GM10248 (cell line): ENCODE measurements at places on chromosomes 7 and 10.
A peak's percentile ranks its signal among the peaks of the same experiment; 100 is the strongest.

DNA sequence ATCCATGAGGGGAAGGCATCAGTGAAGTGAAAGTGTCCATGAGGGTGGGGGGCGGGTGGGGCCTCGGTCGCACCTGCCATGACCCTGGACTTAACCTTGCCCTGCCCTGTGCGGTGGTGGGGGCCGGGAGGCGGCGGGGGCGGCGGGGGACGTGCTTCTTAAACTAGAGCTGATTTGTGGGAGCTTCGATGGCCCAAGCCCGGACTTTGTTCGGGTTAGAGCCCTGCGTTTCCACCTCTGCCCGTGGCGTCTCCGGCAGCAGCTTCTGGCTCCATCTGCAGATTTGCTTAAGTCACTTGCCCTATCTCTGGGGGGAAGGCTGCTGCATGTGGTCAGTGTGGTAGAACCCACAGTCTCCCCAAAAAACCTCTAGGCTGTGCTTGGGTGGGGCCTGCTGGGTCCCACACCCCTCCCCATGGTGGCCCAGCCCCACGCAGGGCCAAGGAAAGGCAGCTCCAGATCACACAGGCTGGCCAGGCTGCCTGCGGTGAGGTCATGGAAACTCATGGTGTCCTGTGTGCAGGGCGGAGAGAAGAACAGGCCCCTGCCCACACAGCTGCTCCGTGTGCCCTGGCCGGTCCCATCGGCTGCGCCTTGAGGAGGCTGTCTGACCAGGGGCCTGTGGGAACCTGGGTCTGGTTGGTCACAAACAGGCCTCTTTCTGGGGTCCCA is 93.2 kb downstream of the INPP5A start:
- no peak for DNase-seq

DNA sequence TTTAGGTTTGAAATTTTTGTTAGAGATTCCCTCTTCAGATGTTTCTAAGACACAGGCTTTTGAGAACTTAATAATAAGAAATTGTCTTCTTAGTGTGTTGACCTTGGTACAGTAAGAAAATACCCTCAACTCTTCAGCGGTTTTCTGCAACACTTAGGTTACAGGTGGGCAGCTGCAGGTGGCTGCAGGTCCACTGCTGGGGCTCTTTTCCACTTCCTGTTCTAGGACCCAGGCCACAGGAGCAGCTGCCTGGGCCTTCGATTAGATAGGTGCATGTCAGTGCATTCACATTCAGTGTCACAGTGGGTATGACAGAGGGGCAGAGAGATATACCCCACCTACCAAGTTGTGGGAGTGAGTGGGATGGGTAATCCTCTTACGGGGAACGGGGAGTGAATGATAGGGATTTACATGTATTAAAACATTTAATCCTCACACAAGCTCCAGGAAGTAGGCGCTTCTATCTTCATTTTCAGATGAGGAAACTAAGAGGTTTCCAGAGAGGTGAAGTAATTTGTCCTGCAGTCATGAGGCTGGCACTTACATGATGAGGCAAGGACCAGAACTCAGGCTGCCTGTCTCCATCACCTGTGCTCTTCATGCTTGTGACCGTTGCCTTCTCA is 20.2 kb upstream of the SUV39H2 start:
- DNase-seq, result no peak

- no peak for DNase-seq
These were observed 152.9 kb upstream of the INHBA start for GRCh38 chr7:41855798-41856197.

DNA sequence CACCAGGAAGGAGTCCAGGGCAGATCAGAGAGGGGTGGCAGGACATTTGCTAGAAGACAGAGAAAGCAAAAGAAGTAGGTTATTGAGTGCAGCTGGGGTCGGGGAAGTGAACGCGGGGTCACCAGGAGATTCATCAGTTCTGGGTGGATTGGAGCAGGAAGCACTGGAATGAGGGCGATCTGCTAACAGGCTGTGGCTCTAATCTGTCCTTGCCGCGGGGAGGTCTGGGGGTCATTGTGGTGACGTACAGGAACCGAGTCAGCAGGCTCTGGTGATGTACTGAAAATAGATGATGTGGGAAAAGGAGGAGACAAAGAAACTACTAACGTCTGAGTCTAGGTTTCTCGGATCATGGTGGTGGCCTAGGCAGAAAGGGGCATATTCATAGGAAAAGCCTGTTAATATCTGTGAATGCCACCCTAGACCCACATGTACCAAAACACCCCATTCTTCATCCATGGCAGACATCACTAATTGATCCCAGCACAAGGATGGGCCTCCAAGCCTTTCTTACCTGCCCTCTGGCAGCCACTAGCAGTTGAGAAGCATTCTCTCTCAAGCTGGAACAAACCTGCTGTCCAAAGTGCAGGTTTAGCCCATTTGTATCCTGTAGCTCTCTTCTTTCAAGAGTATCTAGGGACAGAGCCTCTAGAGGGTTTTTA is 134.5 kb downstream of the C10orf105 start:
- no peak for DNase-seq

GRCh38 chr10:102507521-102507920 is 3.7 kb downstream of the SUFU start:
- DNase-seq, result no peak

- DNase-seq, result peak; percentile 77
These were observed 36.1 kb downstream of the UBTD1 start for GRCh38 chr10:97534746-97535367.

DNA sequence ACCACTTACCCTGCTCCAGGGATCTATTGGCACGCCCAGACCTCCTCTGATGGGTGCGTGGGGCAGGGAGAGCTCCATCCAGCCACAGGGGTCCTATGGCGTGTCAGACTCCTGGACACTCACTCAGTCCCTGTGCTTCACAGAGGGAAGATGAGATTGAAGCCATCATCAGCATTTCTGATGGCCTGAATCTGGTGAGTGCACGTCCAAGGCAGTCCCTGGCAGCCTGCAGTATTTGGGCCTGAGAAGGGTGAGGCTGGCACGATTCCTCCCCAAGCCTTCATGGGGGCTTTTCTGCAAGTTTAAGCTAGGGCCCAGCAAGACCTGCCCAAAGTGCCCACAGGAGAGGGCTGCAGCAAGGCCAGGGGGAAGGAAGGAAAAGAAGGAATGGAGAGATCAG is 3.3 kb downstream of the CDHR1 start:
- DNase-seq, result no peak

GRCh38 chr7:10245406-10245805 is 728.3 kb upstream of the PHF14 start:
- DNase-seq, result no peak

DNA sequence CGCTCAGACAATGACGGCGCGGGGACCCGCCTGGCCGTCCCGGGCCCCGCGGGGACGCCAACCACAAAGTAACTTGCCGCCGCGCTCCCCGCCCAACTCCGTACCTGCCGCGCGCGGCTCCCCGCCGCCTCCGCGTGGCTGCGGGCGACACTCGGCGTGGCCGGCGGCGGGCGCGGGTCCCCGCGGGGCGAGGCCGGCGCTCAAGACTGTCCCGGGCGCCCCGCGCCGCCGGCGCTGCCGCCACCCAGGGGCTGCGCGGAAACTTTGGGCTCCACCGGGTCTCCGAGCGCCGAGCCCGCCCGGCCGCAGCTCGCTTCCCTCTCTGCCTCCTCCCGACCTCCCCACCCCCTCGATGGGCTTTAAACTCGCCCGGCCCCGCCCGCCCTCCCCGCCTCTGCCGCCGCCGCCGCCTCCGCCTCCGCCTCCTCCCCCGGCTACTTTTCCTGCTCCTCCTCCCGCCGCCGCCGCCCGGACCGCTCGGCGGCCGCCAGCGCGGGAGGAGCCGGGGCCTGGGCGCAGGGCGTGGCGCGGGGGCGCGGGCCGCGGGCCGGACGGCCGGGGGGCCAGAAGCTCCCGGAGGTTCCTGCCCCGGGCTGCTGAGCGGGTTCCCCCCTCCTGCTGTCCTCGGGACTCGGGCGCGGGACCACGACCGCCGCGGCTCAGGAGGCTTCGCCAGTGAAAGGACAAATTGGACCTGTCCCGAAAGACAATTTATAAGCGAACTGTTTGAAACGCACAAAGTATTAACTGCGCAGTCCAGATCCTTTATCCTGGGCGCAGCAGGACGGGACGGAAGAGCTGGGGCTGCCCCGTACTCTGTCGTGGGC is 10.6 kb upstream of the GRB10 start:
- DNase-seq, result no peak

DNA sequence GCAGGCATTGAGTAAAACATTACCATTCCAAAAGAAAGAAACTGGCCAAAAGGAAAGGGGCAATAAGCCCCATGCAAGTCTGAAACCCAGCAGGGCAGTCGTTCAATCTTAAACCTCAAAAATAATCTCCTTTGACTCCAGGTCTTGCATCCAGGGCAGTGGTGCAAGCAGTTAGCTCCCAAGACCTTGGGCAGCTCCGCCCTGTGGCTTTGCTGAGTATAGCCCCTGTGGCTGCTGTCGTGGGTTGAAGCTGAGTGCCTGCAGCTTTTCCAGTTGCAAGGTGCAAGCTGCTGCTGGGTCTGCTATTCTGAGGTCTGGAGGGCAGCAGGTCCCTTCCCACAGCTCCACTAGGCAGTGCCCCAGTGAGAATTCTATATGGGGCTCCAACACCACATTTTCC is 580.1 kb upstream of the AUTS2 start:
- DNase-seq, result no peak

DNA sequence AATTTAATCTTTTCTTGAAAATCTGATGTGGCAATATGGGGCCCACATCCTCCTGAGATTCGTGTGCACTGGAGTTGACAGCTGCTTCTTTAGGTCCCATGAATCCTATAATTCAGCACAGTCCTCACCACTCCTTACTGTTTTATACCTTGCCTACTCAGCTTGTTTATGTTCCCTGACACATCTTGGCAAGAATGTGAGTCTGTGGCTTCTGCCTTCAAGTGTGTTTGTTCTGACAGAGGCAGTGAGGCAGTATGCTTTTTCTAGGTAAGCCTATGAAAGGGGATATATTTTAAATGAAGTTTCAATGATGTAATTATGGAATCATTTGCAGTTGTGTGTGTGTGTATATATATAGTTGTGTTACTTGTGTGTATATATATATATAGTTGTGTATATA is 106.4 kb downstream of the AMPH start:
- DNase-seq, result no peak

GRCh38 chr7:21028186-21028585 is 241.5 kb upstream of the SP8 start:
- DNase-seq, result no peak

GRCh38 chr10:88831709-88832108 is 19.9 kb downstream of the ANKRD22 start:
- DNase-seq, result no peak

- no peak for DNase-seq
These were observed 26.5 kb downstream of the VPS50 start for GRCh38 chr7:93258661-93259060.

DNA sequence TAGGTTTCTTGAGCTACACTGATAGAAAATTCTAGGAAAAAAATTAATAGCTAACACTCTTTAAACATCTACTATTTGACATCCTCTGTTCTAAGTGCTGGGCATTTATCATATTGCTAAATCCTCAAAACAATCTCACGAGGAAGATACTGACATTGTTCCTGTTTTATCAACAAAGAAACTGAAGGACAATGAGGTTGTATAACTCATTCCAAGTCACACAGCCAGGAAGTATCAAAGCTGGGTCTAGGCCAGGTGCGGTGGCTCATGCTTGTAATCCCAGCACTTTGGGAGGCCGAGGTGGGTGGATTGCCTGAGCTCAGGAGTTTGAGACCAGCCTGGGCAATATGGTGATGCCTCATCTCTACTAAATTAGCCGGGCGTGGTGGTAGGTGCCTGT is 51.6 kb upstream of the IL6 start:
- DNase-seq, result no peak

DNA sequence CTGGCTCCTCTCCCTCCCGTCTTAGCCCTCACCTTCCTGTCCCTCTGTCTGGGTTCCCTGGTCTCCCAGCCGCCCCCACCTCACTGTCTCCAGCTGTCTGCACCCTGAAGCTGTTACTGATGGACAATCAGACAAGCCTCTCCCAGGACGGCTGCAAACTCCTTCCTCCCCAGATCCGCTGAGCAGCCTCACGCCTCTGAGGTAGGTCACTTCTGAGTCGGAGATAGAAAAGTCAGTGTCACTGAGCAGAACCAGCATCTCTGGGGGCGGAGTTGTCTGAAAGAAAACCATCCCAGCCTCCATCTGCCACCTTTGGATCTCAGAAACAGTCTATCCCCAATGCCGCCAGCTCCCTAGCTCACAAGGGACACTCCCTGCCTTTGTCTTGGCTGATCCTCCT is 27.4 kb downstream of the FAM241B start:
- no peak for DNase-seq

DNA sequence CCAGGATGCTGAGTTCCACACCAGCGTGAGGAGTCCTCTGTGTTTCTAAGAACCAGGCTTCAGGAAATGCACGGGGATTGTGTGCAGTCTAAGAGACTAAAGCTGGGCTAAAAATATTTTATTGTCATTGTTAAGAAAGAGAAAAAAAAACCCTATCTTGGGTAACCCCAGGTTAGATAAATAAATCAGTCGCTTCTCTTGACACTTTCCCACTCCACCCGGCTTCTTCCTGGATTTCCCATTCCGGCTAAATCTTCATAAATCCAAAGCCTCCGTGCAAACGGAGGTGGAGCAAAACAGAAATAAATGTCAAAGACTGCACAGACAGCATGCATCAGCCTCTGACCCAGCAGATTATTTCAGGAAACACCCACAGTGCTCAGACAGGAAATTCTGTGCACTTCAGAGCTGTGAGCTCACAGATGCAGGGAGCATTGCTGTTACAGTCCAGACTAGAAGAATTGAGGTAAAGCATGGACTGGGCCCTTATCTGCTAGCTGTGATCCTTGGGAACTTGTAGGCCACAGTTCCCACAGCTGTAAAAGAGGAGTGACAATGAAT is 44.8 kb upstream of the GRID1 start:
- DNase-seq, result peak; percentile 48

DNA sequence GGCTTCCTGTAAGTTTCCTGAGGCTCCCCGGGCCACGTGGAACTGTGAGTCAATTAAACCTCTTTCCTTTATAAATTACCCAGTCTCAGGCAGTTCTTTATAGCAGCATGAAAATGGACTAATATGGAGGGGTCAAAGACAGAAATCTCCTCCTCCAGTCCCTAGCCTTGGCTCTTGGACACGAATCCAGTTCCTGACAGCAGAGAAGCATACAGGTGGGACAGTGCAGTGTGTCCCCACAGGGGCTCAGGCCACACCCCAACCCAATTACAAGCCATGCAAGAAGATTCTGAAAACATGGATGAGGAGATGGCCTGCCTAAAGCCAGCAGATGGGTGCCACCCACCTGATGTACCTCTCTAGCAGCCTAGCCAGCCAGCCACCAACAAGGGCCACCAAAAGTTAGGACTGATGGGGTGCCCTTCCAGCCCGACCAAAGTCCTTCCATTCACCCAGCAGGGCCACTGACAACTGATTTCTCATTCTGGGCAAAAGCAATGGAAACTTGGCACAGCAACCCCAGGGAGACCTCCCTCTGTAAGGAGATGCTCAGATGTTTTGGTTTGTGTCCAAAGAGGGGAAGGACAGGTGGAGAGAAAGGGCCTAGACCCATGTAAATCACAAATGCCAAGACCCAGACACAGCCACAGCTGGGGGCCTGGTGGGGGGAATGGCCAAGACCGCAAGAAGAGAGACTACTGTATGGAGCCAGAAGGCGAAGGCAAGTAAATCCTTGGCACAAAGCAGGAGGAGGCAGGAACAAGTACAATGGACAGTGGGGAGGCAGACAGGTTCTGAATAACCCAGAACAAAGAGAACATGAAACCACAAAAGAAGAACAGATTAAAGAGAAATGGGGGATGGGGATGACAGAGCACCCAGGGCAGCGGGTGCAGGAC is 13.6 kb downstream of the GPRIN2 start:
- no peak for DNase-seq

- no peak for DNase-seq
These were observed 2.4 kb downstream of the RBM20 start for GRCh38 chr10:110646417-110647135.
